ENCODE measurements at places on chromosomes 2 and 18.

DNA sequence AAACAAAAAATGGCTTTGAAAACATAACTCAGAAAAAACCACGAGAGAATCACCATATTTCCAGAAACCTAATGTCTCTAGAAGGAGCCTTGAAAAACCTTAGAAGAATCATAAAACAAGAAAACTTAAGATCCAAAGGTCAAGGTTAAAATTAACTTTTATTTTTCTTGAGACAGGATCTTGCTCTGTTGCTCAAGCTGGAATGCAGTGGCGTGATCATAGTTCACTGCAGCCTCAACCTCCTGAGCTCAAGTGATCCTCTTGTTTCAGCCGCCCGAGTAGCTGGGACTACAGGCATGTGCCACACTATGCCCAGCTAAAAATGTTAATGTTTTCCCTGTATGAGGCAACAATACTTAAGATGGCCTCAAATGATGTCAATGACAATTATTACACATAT, 254.2 kb upstream of the SESTD1 start:
- no peak for DNase-seq

DNA sequence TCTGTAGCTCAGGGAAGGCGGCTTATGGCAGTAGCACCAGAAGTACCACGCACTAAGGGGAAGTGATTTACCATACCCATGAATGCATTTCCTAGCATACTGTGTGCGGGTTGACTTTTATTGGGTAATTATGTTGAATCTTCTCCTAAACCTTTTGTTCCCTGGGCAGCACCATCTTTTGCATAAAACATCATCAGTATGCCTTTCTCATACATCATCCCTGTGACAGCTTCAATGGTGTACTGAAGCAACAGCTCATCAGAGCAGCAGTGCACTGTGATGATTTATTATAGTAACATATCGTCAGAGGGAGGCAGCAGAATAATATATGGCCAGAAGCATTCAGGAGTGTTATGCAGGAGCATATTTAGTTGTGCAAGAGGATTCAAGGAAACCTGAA, 204.9 kb downstream of the CDH7 start:
- no peak for DNase-seq

GRCh38 chr18:7605705-7606104, 38.6 kb downstream of the PTPRM start:
- no peak for DNase-seq

- DNase-seq = no peak
Measured at GRCh38 chr2:118319271-118319684, 231.0 kb downstream of the INSIG2 start.

DNA sequence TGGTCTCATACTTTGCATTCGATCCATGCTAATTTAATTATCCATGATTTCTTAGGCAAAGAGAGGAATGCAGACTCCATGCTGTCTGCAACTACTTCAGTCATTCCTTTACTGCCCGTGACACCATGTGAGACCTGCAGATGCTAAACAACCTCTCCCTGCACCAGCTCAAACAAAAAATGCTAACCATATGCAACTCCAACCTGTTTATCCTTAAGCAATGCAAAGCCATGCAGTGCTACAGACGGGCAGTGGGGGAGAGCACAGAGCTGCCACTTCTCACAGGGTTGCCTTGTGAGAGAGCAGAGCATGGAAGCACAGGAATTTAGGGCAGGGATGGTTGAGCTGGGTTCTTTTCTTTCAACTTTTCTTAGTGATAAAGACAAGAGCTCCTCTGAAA, 74.9 kb upstream of the KLHL14 start:
- no peak for DNase-seq

DNA sequence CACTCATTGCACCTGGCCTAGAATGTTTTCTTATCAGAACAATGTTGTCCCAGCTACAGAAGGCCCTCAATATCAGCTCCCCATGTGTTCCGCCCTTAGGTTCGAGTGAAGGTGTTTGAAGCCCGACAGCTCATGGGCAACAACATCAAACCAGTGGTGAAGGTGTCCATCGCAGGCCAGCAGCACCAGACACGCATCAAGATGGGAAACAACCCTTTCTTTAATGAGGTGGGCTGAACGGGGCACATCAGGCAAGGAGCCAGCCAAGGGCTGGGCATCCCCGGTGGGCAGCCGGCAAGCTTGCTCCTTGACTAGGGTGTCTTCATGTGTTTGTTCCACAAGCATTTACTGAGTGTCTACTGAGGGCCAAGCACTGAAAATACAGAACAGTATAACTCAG, 9.2 kb downstream of the FER1L5 start:
- no peak for DNase-seq

- no peak for DNase-seq
Measured at GRCh38 chr2:98776136-98776535, 45.2 kb upstream of the MGAT4A start.

DNA sequence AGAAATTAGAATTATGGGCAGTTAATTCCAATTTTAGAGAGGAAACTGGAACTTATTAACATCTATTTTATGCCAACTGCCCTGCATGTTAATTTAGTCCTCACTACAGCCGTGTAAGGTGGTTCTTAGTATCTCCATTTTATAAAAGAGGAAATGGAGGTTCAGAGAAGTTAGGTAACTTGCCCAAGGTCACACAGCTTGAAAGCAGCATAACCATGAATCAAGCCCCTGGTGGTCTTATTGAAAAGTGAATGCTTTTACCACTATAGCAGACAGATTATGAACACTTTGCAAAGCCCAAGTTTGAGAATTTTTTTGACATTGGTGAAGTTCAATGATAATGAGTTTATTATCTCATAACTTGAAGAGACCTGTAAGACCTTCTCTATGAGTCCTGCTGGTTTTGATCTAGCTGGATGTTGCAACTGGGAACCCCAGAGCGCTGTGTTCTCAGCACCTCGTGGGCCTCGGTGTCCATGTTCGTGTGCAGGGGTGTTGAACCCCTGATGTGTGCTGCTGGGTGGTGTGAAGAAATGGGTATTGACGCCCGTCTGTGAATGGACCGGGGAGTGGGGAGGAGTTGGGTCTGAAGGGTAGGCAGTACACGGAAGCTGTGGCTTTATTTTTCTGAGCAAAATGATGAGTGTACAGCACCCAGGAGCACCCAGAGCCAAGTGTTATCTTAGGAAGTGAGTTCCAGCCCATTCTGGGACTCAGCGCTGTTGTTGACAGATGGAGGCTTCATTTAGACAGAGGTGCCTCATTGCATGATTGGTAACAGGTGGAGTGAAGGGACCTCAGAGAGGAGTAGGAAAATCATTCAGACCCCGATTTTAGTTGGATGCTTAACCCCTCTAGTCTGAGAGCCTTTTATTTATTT, 9.7 kb downstream of the GREB1 start:
- DNase-seq = no peak

- DNase-seq = no peak
Measured at GRCh38 chr2:557635-558301, 119.4 kb downstream of the TMEM18 start.

DNA sequence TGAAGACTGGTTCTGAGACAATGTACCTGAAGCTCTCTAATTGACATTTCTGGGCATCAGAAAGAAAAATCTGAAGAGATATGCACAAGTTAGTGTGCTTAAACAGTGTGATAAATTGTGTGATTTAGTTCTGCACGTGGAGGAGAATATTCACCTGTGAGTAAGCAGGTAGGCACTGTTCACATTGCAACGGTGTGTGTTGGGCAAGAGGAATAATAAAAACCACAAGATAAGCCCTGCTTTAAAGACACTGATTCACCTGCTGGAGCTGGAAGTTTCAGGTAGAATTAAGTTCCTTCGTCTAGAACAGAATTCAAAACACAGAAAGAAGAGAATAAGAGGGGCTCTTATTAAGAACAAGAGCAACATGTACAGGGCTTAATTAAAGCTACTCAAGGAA, 864.3 kb upstream of the SOX11 start:
- DNase-seq = no peak

DNA sequence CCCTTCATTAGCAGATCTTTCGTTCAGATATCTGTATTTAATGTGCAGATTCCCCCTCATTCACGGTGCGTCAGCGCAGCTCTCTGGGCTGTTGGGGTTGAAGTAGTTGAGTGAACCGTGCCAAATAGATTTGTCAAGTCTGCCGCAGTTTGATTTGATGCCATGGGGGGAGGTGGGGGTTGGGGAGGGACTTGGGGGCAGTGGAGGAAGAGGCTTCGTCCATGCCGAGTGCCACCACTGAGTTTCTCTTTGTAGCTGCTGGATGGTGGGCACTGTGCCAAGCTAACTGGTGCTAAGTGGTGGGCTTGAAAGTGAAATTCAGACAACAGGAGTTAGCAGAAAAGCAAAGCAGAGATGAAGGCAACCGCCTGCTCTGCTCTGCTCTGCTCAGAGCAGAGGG, 47.9 kb downstream of the NRP2 start:
- no peak for DNase-seq

DNA sequence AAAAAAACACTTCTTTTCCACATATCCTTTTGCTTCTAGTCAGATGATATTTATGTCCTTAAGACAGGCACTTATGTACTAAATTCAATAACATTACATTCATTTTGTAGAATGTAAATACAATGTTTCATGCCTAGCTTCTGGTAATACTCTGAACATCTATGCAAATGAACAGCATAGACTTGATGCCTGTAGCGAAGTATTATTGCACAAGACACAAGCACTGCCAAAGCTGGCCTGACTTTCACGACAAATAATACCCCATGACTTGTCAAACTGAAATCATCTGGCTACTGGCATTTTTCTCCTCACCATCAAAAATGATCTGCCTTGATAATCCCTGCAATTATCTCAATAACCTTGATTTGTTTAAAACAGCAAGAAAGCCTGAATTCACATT, 101.3 kb downstream of the L3MBTL4 start:
- DNase-seq = no peak

DNA sequence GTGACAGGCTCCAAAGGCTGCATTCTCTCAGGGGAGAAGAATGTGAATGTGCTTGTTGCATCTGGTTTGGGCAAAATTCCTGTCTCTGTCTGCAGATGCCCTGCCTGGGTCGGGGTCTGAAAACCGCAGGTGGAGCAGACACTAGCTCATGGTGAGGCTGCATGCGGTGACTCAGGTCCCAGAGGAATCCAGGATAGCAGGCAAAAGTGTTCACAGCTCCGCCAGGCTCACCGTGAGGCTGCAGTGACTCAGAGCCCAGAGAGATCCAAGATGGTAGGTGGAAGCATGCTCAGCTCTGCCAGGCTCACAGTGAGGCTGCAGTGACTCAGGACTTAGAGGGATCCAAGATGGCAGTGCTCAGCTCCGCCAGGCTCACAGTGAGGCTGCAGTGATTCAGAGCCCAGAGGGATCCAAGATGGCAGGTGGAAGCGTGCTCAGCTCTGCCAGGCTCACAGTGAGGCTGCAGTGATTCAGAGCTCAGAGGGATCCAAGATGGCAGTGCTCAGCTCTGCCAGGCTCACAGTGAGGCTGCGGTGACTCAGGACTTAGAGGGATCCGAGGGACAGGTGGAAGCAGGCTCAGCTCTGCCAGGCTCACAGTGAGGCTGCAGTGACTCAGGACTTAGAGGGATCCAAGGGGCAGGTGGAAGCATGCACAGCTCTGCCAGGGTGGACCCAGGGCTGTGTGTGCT, 200.5 kb downstream of the ACKR3 start:
- peak; percentile 100 for DNase-seq
